Suppressor macrophage treated with lipopolysaccharide for 1 hour (primary cell): ENCODE measurements at places on chromosomes 5 and 9.

DNA sequence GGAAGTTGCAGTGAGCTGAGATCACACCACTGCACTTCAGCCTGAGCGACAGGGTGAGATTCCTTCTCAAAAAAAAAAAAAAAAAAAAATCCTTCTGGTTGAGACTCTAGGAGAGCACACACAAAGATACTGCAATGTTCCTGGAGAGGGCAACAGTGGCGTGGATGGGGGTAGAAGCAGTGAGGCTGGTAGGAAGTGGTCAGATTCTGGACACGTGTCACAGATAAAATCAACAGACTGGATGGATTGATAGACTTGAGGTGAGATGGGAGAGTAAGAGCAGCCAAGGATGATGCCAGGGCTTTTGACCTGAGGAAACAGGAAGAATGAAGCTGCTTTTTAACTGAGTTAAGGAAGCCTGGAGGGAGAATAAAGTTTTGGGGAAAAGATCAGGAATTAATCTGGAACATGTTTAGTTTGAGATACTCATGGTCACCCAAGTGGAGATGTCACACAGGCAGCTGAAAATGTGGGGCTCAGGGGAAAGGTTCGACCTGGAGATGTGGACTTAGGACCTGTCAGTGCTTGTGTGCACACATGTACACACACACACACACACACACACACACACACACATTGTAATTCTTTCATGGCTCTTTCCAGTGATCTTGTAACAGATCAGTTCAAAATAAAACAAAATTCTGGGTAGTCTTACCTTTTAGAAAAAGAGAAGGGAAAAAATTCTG lies 88.1 kb downstream of the FANCC start:
- DNase-seq = no peak

GRCh38 chr5:94849821-94850736 lies 231.6 kb downstream of the SLF1 start:
- no peak for DNase-seq

- DNase-seq = peak; percentile 83
Observed at GRCh38 chr9:129143031-129143927, 32.1 kb downstream of the PTPA start.

- peak; percentile 0 for DNase-seq
Observed at GRCh38 chr5:130652176-130652575, 512.9 kb downstream of the HINT1 start.

- peak; percentile 86 for DNase-seq
Observed at GRCh38 chr5:163309914-163310313, 127.5 kb upstream of the CCNG1 start.
